ENCODE measurements at places on chromosomes 4 and X.

- DNase-seq: no peak
These were observed 18.5 kb upstream of the ASB5 start for GRCh38 chr4:176287546-176287945.

GRCh38 chr4:8279321-8280157, 10.0 kb downstream of the HTRA3 start:
- no peak for DNase-seq

GRCh38 chr4:33025236-33025635, 2305.1 kb downstream of the PCDH7 start:
- no peak for DNase-seq

GRCh38 chr4:52949336-52949735, 87.2 kb downstream of the RASL11B start:
- DNase-seq: no peak

GRCh38 chr4:42768125-42768748, 111.3 kb upstream of the ATP8A1 start:
- DNase-seq: no peak

DNA sequence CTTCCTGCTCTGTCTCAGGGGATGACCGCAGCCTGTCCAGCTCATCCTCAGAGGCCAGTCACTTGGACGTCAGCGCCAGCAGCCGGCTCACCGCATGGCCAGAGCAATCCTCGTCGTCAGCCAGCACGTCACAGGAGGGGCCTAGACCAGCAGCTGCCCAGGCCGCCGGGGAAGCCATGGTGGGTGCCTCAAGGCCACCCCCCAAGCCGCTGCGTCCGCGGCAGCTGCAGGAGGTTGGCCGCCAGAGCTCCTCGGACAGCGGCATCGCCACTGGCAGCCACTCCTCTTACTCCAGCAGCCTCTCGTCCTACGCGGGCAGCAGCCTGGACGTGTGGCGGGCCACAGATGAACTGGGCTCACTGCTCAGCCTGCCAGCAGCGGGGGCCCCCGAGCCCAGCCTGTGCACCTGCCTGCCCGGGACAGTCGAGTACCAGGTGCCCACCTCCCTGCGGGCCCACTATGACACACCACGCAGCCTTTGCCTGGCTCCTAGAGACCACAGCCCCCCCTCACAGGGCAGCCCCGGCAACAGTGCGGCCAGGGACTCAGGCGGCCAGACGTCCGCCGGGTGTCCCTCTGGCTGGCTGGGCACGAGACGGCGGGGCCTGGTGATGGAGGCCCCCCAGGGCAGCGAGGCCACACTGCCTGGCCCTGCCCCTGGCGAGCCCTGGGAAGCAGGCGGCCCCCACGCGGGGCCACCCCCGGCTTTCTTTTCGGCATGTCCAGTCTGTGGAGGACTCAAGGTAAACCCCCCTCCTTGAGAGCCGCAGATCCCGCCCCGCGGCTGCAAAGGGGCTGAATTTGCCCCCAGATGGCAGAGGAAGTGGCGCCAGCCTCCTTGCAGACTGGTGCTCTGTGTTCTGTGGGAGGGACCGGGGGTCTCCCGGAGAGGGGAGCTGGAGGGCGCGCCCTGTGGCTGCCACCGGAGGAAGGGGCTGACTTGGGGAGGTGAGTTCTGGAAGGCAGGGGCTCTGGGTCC, 29.9 kb downstream of the DOK7 start:
- DNase-seq: no peak

- DNase-seq: no peak
These were observed 144.2 kb upstream of the WDR1 start for GRCh38 chr4:10260777-10261176.

GRCh38 chrX:149567621-149568417, 18.1 kb upstream of the HSFX3 start:
- no peak for DNase-seq

- no peak for DNase-seq
These were observed 53.0 kb downstream of the ZFX start for GRCh38 chrX:24202465-24203031.

GRCh38 chr4:88021824-88022223, 14.4 kb downstream of the PKD2 start:
- DNase-seq: no peak

GRCh38 chr4:57378766-57379165, 268.6 kb upstream of the IGFBP7 start:
- no peak for DNase-seq

Measured in CD4-positive, alpha-beta T cell treated with Interleukin-2 at 100 ng/mL for 4 hours (primary cell).